ENCODE measurements at places on chromosomes 2 and 18.

DNA sequence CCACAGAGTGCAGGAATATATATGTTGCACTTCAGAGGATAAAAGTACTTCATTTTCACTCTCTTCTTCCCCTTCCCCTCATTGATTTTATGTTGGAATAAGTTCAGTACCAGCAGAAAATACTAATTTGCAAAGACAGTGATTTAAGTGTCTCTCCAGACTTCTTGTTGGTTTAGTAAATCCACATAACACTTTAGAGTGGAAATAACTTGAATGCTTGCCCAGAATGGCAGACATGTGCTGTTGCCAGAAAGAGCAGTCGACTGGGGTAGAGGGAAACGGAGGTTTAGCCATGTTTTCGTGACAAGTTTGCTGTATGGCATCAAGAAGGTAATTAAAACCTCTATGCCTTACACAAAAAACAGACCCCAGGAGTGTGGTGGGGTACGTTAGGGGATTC lies 246.0 kb upstream of the CXCR4 start:
- DNase-seq = no peak

DNA sequence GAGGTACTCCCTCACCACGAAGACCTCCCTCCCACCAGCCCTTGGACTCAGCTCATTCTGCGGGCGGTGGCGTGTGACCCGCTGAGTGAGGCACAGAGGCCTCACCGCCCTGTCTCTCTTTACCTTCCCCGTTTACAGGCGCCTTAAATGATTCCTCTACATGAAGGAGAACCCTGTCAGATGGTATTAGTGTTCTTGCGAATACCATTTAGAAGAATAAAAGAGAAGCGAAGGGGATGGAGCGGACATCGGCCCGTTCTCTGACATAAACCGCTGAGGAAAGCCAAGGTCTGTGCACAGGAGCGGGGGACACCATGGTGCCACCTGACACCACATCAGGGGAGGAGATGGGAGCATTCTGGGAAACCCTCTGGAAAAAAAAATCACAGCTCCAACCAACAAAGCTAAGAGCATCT lies 179.8 kb downstream of the HDAC4 start:
- no peak for DNase-seq

DNA sequence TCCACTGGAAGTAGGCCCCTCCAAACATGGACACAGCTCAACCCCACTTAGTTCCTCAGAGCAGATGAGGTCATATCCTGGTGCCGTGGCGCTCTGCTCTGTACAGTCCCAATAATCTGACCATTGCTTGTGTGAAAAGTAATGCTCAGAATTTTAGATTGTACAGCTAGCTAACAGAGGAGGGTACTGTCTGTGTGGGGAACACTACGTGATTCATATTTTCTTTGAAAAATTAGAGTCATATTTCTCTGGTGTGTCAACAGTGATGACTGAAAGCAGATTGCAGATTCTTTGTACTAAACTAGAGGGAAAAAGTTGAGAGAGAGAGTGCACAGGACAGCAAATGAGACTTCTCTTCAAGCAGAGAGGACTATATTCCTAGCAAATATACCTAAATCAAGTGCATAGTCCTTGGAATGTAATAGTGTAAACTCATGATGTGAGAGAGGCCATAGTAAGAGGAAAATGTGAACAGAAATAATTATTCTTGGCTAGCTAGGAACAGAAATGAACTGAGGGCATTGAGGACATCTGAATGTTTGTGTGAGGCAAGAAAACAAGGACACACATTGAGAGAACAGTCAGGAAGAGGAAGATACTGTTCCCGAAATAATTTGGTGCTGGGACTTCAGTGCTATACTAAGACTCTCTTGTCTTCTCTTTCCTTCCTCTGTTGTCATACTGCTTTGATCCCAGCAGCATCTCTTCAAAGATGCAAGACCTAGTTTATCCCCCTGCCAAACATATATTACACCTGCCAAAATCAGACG lies 157.0 kb upstream of the RND3 start:
- no peak for DNase-seq

GRCh38 chr18:50079571-50080295 lies 115.2 kb downstream of the MYO5B start:
- no peak for DNase-seq

- no peak for DNase-seq
These were observed 79.7 kb upstream of the LRATD1 start for GRCh38 chr2:14552818-14553217.

DNA sequence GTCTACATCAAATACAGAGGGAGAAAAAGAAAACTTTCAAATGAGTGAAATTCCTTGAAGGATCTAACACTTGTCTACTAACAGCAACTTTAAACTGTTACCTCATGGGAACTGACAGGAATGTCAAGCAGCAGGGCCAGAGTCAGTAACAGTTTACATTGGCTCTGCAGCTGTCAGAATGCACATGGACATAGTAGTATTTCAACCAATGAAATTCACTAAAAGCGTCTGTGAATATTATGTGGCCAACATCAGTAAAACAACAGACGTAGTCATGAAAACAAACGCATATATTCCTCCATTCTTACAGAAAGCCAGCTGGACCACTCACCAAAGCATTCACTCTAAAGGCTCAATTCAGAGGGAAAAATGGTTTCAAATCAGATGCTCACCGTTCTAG lies 79.3 kb upstream of the RNU4ATAC start:
- DNase-seq = no peak

DNA sequence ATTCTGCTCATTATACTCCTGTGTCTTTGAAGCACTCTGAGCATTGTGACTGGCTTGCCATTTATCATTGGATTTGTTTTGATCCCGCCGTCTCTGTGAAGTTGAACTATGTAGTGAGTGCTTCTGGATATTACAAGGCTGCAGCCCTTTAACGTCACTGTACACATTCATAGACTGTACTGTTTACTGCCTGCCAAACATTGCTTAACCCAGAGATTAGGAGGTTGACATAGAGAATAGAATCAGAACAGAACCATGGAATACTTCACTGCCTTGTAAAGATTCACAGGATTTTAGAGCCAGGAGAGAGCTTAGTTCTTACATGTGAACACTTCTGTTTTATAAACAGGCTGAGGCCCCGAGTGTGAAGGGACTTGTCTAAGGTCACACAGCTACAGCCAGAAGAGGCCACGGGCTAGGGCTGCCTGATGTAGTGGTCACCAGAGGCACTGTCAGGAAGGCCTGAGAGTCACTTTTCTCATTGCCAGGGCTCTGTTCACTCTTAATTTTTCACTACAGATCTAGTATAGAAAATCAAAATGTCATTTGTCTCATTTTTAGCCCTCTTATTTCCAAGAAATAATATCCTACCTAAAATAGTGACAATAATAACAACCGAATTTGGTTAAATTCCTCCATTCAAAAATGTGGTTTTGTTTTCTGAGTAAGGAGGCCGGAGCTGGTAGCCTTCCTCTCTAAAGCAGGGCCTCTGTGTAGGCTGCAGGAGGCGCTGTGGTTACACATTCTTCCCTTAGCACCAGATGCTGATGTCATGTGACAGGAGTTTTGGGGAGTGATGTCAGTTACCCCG lies 87.9 kb downstream of the UGGT1 start:
- no peak for DNase-seq

DNA sequence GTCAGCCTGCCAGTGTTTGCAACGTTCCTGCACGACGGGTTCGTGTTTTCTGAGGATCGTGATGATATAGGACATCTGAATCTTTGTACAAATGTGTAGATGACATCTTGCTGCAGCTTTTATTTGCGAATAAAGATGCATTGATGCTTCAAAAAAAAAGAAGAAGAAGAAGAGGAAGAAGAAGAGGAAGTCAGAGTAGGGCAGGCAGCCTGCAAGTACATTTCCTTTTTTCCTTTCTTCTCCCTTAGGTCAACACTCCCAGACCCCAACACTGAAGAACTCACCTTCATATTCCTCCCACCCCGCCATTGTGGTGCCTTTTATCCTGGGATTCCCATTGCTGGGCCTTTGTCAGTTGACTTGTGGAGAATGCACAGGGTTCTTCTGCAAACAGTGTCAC lies 91.5 kb downstream of the FHOD3 start:
- DNase-seq = no peak
